Osteoblast (primary cell): ENCODE measurements at places on chromosomes 1 and 21. TPM values are rescaled to one million over a fixed set of nuclear protein-coding genes. Genes with fewer than 3 reads are reported as not detected.

- no peaks in the 10 kb centered on the region for H3K27me3 ChIP-seq
- no peak overlapping the region for H3K4me3 ChIP-seq
- DNase-seq = no peak
- H3K27ac ChIP-seq = no peak overlapping the region
Observed at GRCh38 chr1:100027212-100027611, 57.4 kb downstream of the SLC35A3 start.

DNA sequence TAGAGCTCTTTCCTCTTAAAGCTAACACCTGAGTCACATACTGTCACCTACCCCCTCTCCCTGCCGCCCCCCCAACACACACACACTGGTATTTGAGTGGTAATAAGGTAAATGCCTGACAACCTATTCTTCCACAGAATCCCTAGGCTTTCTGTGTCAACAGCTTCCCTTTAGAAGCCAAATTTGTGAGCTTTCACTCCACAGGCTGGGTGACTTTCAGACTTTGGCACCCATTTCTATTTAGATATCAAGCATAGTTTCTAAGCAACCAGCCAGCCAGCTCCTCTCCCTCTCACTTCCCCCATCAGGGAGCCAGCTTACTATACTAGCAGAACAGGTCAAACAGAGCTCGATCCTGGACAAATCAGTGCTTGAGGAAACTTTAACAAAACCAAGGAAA is 3.2 kb upstream of the C1orf74 start:
- DNase-seq = no peak
- no peaks in the 10 kb centered on the region for H3K36me3 ChIP-seq
- no peak overlapping the region for H3K4me3 ChIP-seq
- peaks cover 18% of the 10 kb centered on the region for H3K4me1 ChIP-seq
- H3K27ac ChIP-seq = no peak overlapping the region

GRCh38 chr1:83641796-83642443 is 357.0 kb downstream of the TTLL7 start:
- no peak overlapping the region for H3K27ac ChIP-seq
- no peaks in the 10 kb centered on the region for H3K4me1 ChIP-seq
- H3K27me3 ChIP-seq = no peaks in the 10 kb centered on the region
- no peaks in the 10 kb centered on the region for H3K36me3 ChIP-seq

GRCh38 chr1:208347191-208347590 is 103.0 kb upstream of the PLXNA2 start:
- H3K4me1 ChIP-seq = no peaks in the 10 kb centered on the region
- no peak overlapping the region for H3K4me3 ChIP-seq
- DNase-seq = no peak
- H3K27ac ChIP-seq = no peak overlapping the region
- H3K36me3 ChIP-seq = no peaks in the 10 kb centered on the region
- no peaks in the 10 kb centered on the region for H3K27me3 ChIP-seq

The NCMAP gene
- not detected in 2 replicates for total RNA-seq

The KRTAP19-6 gene
- not detected in 2 replicates for total RNA-seq
